GOT3 (cell line): ENCODE measurements at places on chromosomes 3 and 15.

- DNase-seq: no peak
Measured at GRCh38 chr15:67267951-67268941, 13.7 kb downstream of the IQCH start.

DNA sequence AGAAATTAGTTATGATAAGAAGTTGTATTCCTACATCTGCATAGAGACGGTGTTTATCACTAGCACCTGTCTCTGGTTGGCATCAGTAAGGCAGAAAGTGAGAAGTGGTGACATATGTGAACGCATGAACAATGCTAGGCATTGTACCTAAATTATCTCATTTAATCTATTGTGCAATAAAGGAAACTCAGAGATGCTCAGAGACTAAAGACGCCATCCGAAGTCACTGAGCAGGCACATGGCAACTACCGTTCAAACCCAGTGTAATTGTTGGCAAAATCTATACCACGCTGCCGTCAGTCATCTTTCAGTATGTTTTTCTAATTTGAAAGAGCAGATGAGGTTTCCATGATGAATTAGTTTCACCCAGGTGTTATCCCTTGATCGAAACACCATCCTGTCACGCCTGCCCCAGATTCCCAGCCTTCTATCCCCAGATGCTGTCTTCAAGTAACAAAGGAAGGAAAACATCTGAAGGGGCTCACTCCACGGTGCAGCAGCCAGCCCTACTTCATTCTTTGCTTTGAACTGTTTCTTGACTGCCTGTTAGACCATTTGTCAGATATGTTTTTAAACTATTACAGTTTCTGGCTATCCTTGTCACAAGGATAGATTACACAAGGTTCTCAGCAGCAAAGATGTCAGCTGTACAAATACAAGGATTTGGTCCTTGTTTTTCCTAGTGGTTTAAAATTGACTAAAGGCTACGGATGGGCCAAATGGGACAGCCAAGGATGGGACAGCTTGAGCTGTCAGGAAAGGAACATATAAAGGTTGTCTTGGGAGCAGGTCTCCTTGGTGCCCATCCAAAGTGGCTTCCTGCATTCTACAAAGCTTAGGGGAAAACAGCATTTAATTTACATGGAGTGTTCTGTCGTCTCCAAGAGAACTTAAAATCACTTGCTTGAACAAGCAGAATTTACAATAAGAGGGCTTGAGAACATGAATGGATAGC is 99.1 kb downstream of the TMEM108 start:
- DNase-seq: no peak

GRCh38 chr3:124883766-124884473 is 3.2 kb downstream of the ITGB5 start:
- DNase-seq: no peak

GRCh38 chr3:193165431-193166120 is 75.4 kb upstream of the PLAAT1 start:
- no peak for DNase-seq

DNA sequence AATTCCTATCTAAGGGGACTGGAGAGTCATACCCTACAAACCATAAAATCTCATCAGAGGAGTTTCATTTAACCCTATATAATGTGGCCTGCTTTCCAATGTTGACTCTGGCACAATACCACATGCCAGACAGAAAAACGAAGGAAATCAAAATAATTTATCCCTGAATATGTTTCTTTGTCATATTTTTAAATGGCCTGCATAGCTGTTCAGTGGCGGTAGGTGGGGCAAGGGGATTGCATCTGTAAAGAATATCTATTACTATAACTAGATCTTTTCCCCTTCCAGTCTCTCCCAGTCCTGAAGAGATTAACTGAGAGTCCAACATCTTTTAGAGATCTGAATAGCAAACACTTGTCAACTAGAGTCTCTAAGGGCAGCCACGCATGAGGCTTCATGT is 278.1 kb upstream of the CTNNB1 start:
- no peak for DNase-seq

DNA sequence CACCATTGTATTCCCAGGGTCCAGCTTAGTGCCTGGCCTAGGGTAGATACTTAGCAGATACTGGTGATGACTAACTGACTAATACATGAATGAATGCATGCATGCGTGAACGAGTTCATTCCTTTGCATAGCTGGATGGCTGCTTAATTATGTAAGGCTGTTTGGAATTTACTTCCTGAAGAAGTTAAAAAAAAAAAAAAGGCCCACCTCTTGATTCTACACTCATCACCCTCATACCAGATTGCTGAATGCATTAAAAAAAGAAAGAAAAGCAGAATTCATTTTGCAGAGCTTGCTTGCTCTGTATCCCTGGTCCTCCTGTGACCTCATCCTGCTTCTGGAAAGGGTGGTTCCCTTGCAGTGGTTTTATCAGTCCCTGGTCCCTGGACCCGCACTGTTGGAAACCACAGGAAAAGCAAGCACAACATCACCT is 277.6 kb upstream of the CFAP20DC start:
- no peak for DNase-seq

DNA sequence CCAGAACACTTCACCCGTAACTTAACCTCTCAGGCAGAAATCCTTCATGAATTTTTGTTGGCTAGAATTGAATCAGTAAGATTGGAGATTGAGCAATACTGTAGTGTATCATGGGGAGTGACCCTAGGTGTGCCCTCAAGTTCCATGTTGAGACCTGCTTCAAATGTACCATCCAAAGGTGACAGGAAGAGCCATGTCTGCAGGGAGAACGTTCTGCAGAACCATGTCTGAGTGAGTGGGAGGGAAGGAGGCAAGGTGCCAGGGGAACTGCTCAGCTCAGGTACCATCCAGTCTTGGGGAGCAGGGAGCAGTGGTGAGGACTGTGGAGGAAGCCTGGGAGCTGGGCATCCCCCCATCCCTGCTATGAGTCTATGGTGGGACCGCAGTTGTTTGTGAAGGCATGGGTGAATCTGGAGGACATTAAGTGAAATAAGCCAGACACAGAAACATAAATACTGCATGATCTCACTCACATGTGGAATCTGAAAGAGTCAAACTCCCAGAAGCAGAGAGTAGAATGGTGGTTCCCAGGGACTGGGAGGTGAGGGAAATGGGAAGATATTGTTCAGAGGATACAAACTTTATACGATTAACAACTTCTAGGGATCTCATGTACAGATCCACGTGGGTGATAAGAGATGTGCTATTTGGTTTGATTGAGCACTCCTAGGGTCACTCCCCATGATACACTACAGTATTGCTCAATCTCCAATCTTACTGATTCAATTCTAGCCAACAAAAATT is 23.3 kb downstream of the CFAP161 start:
- no peak for DNase-seq

DNA sequence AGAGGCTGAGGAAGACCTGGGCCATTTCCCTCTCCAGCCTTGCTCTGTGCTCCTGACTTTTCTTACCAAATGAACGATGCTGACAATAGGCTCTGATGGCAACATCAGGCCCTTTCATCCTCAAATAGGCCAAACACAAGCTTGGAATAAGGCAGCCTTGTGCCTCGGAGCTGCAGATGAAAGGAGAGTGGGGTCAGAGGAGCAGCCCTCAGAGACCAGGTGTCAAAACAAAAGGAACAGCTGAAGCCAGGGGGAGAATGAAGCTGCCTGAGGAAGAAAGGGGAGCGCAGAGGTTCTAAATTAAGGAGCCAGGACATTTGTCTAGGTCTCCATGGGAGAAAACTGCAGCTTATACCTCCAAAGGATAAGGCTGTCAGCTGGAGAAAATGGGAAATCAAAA is 5.1 kb downstream of the BFSP2 start:
- no peak for DNase-seq

DNA sequence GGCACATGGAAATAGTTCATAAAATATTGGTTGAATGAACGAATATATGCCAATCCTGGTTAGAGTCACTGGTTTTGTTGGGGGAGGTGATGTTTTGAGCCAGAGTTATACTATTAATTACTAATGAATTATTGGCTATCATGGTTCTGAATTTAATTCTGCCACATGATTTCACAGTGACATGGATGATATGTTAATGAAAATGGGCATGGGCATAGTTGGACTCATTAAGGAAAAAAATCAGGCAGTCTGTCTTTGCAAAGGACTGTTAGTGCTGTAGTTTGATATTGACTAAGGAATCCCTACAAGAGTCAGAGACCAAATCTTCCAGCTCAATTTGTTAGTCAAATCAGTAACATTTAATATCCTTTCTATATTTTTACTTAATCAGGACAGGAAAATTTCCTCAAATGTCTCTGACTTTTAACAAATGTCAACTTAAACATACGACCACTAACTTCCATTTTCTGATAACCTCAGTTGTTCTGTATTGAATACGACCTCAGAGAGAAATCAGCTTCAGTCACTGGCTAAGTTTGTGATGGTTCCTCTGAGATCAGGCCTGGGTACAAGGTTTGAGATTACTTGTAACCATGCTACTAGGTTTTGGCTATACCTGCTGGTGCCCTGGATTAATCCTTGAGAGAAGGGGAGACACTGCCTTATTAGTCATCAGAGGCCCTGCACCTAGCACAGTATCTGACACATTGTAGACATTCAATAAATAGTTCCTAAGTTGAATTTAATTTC is 13.3 kb downstream of the NFKBIZ start:
- no peak for DNase-seq

DNA sequence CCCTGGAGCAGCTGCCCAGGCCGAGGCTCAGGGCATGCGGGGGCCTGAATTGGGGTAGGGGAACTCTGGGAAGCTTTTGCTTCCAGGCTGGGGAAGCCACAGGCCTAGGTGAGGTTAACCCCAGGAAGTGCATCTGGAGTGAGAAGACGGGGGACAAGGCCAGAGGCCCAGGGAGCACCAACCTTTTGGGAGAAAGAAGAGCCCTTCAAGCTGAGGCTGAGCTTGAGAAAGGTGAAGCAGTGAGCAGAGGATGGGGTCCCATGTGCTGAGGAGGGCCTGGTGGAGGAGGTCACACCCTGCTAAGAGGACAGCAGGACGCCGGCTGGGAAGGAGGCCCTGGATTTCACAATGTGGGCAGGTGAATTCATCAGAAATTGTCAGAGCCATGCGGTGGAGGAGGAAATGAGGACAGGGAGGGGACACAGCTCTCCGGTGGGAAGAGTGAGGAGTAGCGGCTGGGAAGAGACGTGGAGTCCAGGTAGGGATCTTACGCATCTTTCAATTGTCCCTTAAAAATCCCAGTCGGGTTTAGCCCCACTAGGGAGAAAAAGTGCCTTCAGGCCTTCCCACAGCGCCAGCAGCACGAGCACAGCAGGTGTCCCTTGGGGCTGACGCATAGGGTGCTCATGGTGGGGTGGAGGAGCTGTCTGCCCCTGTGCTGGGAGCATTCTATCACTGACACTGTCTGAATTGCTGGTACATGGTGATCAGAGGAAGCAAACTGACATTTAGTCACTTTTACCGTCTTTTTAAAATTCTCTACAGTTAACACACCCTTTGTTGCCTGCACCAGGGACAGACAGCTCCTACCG is 50.9 kb downstream of the HCN4 start:
- DNase-seq: no peak

DNA sequence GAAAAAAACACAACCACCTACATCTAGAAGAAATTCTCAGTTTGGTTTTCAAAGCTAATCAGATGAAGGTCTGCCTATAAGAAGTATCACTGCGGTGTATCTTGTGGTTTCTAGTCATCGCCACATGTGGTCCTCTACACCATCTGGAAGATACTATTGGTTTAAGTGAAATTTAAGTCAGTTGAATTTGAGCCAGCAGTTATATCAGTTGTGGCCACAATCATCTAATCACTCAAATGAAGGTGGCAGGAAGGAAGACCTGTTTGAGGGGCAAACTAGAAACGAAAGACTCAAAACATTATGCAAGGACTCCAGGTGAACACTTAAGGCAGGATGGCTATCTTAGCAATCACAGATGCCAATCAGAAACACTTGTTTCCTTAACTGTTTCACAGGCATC is 48.7 kb downstream of the ETV5 start:
- no peak for DNase-seq

DNA sequence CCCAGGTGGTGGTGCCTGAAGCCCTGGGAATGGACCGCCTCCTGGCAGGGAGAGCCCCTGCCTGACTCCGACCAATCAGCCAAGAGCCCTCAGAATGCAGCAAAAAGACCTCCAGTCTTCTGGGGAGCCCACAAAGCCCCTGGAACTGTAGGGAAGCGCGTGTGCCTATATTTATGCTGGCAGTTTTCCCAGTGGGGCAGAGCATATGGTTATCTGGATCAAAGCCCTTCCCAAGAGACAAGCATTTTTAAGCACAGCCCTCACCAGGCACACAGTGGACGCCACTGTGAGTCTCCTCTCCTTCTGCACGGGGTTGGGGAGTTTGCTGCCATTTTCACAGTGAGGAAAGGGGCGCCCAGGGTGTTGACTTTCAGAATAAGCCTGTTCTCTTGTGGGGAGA is 80.9 kb upstream of the RPL32 start:
- no peak for DNase-seq

DNA sequence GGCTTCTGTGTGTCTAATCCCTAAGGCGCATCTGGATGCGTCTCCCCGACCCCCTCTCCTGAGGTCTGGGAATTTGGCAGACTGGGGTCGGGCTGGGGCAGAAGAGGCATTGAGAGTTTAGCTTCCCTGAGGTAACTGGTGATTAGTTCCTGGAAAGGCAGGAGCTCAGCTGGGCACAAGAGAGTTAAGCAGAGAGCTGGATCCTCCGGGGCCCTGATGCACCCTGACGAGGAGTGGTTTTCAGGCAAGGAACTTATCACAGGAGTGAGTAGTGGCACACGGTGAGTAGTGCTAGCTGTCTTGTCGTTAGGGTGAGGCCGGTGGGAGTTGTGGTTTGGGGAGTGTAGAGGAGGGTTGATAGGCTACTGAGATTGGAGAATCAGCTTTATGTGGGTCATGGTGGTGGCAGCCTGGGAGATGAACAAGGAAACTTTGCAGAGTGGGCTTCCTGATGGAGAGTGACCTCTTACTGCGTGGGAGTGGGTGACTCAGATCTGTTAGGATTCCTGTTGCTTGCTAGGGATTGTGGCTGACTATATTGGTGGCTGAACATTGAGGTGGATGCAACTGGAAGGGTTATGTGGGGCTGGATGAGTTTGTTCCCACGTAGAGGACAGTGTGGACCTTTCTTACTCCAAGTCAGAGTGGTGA is 897 bp downstream of the RAD54L2 start:
- peak; percentile 32 for DNase-seq

- no peak for DNase-seq
Measured at GRCh38 chr3:172167892-172168648, 128.7 kb downstream of the FNDC3B start.

GRCh38 chr3:126490619-126491018 is 14.9 kb upstream of the ZXDC start:
- no peak for DNase-seq

DNA sequence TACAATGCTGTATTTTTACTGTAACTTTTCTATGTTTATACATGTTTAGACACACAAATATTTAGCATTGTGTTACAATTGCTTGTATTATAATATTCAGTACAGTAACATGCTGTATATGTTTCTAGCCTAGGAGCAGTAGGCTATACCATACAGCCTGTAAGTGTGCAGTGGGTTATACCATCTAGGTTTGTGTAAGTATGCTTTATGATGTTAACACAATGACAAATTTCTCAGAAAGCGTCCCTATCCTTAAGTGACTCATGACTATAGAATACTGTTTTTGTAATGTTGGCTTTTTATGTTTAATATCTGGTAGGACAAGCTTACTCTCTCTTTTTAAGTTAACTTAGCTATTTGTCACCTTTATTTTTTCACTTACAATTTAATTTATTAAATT is 127.5 kb upstream of the THRB start:
- DNase-seq: no peak
